ENCODE measurements at places on chromosomes 7 and 10. TPM values are rescaled to one million over a fixed set of nuclear protein-coding genes. Genes with fewer than 3 reads are reported as not detected.

Gene CFAP69
- total RNA-seq = 1.8 TPM

Gene ANKRD61
- total RNA-seq = 0.07 TPM

Gene CD36
- 0.26 TPM for total RNA-seq

Gene SDHAF3
- 7.5 TPM for total RNA-seq

Gene MINDY4
- 2.2 TPM for total RNA-seq

DNA sequence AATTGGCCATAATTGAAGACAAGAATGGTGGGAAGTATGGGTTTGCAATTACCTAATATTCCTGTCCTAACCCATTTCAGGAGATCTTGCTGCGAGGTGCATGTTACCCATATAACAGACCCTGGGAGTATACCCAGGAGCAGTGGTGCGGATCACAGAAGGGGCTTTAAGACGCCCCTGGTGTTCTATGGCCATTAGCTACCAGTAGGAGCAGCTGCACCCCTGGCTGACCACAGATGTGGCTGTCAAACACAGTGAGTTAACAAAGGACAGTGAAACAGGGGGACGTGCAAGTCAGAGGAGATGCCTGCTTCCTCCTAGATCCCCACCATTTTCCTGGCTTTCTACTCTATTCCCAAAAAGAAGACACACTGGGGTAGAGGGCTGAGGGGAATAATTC is 25.2 kb downstream of the AOC1 start:
- DNase-seq = no peak

DNA sequence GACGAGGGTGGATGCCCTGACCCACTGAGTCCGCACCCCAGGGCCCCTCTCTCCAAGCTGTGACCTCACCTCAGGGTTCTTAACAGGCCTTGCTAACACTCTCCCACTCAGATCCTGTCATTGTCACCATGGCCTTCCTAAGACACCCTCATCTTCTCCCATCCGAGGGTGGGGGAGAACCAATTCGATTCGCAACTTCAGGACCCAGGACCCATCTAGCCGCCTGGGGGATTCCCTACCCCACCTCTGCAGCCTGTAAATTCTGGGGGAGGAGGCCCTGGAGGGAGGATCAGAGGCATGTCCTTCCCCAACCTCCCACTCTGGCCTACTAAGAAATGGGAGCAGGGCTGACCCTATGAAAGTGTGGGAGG is 17.4 kb downstream of the TRIM8 start:
- DNase-seq = no peak

DNA sequence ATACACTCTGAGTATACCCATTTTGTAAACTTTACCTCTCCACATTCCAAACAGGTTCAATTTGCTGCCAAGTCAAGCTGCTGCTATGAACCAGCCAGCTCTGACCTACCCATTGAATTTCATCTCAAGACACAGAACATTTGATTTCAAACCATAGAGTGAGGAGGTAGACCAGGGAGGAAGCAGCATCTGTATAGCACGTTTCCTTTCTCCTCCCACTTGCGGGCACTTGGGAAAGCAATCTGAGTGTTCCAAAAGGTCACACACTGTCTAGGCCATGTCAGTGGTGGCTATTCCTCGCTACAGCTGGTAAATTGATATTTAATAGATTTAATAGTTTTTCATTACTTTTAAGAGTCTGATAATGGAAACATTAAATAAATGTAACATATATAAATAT is 147.8 kb upstream of the EEPD1 start:
- DNase-seq = no peak

GRCh38 chr10:123109466-123109865 is 26.3 kb upstream of the HMX3 start:
- no peak for DNase-seq

- no peak for DNase-seq
Observed at GRCh38 chr10:48447356-48448215, 141.1 kb downstream of the MAPK8 start.

- no peak for DNase-seq
Observed at GRCh38 chr7:148722340-148723165, 23.9 kb downstream of the CUL1 start.

All from pulmonary artery endothelial cell (primary cell).